ENCODE measurements at places on chromosomes 11 and 22. TPM values are rescaled to one million over a fixed set of nuclear protein-coding genes. Genes with fewer than 3 reads are reported as not detected.

ESAM gene
- 0.35 TPM for total RNA-seq

TEAD1 gene
- 61.5 TPM for total RNA-seq

ZC3H12C gene
- 4.7 TPM for total RNA-seq

APOA4 gene
- total RNA-seq = not detected

MRPL48 gene
- 37.0 TPM for total RNA-seq

FAM181B gene
- total RNA-seq = not detected

TCN1 gene
- not detected for total RNA-seq

MOV10L1 gene
- 2.9 TPM for total RNA-seq

APOL5 gene
- not detected for total RNA-seq

C22orf42 gene
- not detected for total RNA-seq

HRAS gene
- 53.2 TPM for total RNA-seq

MIOX gene
- total RNA-seq = 0.43 TPM

OR10A2 gene
- not detected for total RNA-seq

APOA1 gene
- 6.9 TPM for total RNA-seq

NRXN2 gene
- total RNA-seq = 3.2 TPM

MPZL3 gene
- 0.17 TPM for total RNA-seq

HEPHL1 gene
- total RNA-seq = not detected

OR8A1 gene
- not detected for total RNA-seq

RAG2 gene
- total RNA-seq = not detected

SYT13 gene
- total RNA-seq = not detected

SYT8 gene
- 0.35 TPM for total RNA-seq

THY1 gene
- 438 TPM for total RNA-seq

Data from pericardium fibroblast (primary cell).